ENCODE measurements at places on chromosomes 3 and 15.

GRCh38 chr3:71956069-71956340 is 171.1 kb upstream of the PROK2 start:
- DNase-seq, result no peak

DNA sequence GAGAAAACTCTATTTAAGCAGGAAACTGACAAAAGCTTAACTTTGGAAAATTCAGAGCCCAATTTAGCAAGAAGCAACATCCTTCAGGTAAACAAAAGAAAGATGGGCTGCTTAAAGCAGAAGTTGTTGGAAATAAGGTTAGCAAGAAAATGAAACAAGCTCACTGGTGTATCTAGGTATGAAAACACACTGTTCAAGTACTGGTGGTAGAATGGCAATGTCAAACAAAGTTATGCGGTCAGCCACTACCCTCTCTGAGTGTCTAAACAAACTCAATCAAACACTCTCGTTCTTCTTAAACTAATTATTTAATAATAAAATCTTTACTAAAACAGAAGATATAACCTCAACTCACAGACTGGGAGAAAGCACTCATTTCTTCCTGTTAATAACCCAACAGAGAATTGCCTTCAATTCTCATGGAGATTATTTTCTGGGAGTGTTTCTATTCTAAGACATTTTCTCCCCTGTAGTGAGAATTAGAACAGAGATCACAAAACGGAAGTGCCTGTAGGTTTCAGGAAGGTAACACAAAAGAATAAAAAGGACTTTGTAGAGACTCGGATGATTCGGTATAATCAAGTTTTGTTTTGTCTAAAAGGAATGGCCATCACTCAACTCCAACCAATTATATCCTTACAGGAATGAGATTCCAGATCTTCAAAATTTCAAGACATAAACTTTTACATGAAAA is 28.9 kb downstream of the PRICKLE2 start:
- DNase-seq, result no peak

DNA sequence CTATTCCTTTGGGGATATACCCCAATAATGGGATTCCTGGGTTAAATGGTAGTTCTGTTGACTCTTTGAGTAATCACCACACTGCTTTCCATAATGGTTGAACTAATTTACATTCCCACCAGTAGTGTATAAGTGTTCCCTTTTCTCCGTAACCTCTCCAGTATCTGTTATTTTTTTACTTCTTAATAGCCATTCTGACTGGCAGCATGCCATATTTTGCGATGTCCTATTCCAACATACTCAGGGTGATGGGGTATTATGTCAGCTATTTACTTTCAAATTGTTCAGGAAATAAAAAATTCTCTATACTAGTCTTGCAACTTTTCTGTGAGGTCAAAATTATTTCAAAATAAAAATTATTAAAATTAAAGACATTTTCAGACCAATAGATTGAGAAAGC is 9.1 kb upstream of the PARP14 start:
- no peak for DNase-seq

GRCh38 chr3:78698431-78698830 is 1069.4 kb downstream of the ROBO1 start:
- no peak for DNase-seq

GRCh38 chr15:39078026-39078425 is 502.9 kb upstream of the THBS1 start:
- DNase-seq, result no peak

GRCh38 chr15:98216166-98216565 is 255.7 kb downstream of the ARRDC4 start:
- DNase-seq, result no peak
